Stimulated activated CD4-positive, alpha-beta T cell treated with anti-CD3 and anti-CD28 coated beads, Interleukin-1b, Interleukin-23, amount 100 ng/mL, for 1 hour (primary cell): ENCODE measurements at places on chromosomes 5 and 9.

DNA sequence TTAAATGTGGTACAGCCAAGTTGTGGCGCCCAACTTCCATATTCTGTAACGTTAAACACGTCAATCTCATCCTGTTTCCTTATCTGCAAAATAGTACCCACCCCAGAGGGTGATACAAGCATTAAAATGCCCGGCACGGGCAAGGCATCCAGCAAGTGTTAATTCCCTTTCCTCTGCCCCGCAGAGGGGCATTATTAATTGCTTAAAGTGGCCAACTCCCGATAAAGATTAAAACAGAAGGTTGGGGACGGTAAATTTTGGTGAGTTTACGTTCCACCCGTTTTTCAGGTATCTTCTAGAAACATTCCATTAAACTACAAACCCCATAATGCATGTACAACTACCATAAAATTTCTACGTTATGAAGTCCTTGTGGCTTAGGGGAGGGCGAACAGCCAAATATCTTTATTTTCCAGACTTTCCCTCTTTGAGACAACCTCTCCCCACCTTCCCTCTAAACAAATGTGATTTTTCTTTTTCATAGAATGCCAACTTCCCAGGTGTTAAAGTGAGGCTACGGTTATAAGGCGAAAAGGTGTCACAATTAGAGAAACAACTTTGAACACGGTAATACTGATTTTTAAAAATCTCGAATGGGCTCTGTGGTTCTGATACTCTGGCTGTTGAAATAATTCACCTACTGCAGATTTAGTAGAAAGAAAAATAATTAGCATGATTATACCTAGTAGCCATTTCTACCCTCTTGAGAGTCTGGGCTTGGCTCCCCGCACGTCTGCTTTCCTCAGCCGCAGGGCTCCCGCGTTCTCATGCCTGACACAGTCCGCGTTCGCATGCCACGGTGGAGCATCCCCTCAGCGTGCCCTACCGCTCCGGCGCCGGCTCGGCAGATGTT is 1.2 kb upstream of the GPBP1 start:
- DNase-seq = no peak

DNA sequence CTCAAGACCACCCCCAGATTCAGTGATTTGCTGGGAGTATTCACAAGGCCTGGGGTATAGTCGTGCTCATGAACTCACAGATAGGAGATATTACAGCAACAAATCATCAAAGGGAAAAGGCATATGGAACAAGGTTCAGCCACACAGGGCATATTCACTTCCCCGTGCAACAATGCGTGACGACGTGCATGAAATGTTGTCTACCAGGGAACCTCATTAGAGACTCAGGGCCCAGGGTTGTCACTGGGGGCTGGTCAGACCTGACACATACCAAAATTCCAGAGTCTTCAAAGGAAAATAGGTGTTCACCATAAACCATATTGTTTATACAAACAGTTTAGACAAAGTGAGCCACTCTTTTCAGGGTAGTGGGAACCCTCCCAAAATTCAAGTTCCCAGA is 212.4 kb downstream of the RFK start:
- DNase-seq = no peak

- DNase-seq = no peak
Measured at GRCh38 chr9:70607329-70607728, 192.9 kb upstream of the KLF9 start.

GRCh38 chr9:110864011-110864410 is 174.3 kb downstream of the LPAR1 start:
- no peak for DNase-seq

GRCh38 chr5:6584101-6584645 is 48.7 kb downstream of the NSUN2 start:
- no peak for DNase-seq

DNA sequence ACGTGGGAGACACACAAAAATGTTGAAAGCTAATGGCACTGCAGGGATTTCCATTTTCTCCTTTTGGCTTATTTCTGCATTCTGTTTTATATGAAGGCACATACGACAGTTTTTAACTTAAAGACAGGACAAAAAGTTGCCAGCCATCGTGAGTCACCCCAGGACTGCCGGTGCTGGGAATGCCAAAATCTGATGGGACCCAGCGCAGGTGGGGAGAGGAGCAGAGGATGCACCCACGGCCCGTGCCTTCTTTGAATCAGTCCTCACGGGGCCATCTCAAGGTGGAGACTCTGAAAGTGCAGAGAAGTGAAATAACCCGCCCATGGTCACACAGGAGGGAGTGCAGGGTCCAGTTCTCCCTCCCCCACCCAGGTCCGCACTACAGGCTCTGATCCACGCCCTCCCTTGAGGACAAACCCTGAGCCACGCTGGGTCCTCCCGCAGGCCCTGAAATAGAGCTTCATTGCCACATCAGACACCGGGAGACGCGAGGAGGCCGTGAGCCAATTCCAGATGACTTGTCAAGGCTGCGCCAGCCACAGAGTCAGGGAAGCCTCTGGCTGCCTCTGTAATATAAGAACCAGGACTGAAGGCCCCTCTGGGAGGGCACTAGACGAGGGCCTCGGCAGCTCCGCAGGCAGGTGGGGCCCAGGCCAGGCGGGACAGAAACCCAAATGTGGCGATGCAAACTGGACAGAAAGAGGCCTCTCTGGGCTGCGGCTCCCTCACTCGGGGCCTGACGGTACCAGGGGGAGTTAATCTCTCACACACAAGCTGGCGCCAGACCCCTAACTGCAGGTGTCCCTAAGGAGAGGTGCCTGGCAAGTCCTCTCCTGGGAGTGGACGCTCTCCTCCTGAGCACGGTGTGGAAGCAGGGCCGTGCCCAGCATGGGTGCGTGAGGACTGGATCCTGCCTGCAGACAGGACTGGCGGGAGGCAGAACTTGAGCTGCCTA is 22.9 kb downstream of the ADAMTS2 start:
- DNase-seq = no peak

- DNase-seq = no peak
Measured at GRCh38 chr5:96506376-96506775, 73.3 kb upstream of the PCSK1 start.

GRCh38 chr5:106408570-106408969 is 1262.2 kb downstream of the EFNA5 start:
- no peak for DNase-seq

- no peak for DNase-seq
Measured at GRCh38 chr5:38094889-38095288, 163.5 kb upstream of the EGFLAM start.

GRCh38 chr5:140185409-140185808 is 10.4 kb downstream of the CYSTM1 start:
- no peak for DNase-seq

DNA sequence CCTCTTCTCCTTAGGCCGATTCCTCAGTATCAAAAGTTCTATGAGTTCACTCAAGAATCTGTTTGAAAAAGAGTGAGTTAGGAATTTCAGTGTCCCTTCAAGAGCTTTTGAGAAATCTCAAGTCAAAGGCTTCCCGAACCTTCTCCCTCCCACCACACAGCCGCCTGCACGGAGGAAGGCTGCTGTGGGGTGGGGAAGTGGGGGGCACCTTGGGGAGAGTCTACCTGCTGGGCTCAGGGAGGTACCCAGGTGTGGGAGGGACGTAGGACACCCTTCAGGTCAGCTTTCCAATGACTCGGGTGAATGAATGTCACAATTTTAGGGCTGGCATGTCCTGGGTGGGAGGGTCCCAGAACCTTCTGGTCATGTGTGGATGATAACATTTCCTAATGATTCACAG is 17.5 kb downstream of the CXCL14 start:
- DNase-seq = no peak

GRCh38 chr5:95973793-95974325 is 12.2 kb upstream of the ELL2 start:
- no peak for DNase-seq
